Osteocyte (in vitro differentiated cells): ENCODE measurements at places on chromosomes 12 and 14. TPM values are rescaled to one million over a fixed set of nuclear protein-coding genes. Genes with fewer than 3 reads are reported as not detected.

Gene ACSM4
- total RNA-seq: not detected in 2 replicates

DNA sequence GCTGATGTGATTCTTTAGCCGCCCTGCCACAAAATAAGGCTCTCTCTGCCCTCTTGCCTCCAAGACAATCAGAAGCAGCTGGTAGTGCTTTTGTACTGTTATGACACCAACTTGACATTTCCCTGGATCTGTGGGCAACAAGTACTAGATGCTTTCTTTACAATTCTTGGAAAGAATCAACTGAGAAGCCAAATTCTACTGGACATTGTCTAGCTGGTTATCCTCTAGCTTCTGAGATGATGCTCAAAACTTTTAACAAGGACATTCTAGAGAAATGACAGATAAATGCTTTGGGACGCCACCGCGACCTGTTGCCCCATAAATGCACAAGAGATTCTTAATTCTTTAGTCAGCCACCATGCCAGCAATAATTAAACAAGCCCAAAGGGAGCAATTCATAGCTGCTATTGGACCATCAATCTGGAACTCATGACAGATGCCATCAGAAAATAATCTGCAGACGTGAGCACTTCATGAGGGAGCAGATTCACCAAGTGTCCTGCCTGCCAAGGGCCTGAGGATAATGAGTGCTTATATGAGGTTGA is 22.8 kb downstream of the FMNL3 start:
- DNase-seq: no peak
- H3K4me1 ChIP-seq: peaks cover 23% of the 10 kb centered on the region
- no peak overlapping the region for H3K27ac ChIP-seq

Gene ASPG
- not detected in 2 replicates for total RNA-seq

DNA sequence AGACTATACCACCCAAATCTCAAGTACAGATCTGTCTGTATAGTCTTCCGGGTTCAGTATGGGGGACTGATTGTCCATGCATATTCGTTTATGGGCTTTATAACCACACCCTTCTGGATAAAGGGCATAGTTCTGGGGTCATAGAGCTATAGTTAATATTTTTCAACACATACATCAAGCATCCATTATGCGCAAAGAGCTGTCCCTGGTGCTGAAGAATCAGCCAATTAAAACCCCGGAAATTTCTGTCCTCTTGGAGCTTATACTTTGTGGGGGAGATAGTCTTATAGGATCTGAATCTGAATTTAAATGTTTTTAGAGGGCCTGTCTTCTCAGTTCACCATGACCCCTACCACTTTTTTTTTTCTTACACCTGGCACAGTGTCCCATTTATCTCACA is 256.7 kb downstream of the SUDS3 start:
- no peaks in the 10 kb centered on the region for H3K4me1 ChIP-seq
- no peak overlapping the region for H3K27ac ChIP-seq
- no peaks in the 10 kb centered on the region for H3K27me3 ChIP-seq
- H3K36me3 ChIP-seq: no peaks in the 10 kb centered on the region
- H3K4me3 ChIP-seq: no peak overlapping the region

Gene NANOG
- total RNA-seq: 0.08 and 0.50 TPM in 2 replicates

DNA sequence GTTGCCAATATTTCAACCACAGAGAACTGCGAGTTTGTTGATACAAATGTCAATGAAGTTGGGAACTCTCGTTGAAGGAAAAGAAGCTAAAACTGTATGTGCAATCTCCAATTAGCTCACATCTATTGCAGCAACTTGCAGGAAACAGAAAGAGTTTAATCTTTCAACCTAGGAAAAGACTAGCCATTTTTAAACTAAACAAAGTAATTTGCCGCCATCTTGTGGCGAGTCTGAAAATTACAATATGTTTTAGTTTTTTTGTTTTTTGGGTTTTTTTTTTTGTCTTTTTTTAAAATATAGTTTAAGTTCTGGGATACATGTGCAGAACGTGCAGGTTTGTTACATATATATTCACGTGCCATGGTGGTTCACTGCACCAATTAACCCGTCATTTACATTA is 131.2 kb upstream of the FOXG1 start:
- no peak overlapping the region for H3K4me3 ChIP-seq
- H3K27ac ChIP-seq: peak overlapping the region; percentile 45
- H3K27me3 ChIP-seq: peaks cover 7% of the 10 kb centered on the region
- no peaks in the 10 kb centered on the region for H3K36me3 ChIP-seq
- DNase-seq: no peak

DNA sequence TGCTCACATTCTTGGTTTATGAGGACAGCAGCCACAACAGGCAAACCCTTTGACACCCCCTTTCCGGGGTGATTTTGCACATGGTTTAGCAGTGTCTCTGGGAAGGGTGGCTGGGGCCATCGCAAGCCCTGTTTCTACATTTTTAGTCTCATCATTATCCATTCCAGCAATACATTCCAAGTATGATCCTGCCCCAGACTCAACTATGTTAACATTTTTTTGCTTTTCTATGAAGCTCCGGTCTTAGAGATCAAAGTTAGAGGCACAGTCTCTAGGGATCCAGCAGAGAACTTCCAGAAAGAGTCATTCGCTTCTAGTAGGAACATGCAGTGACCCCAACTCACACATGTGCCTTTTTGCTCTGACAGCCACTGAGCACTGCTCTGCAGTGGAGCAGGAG is 130.9 kb downstream of the TBX5 start:
- no peak overlapping the region for H3K4me3 ChIP-seq
- no peaks in the 10 kb centered on the region for H3K4me1 ChIP-seq
- no peaks in the 10 kb centered on the region for H3K36me3 ChIP-seq
- no peak overlapping the region for H3K27ac ChIP-seq

- no peaks in the 10 kb centered on the region for H3K4me1 ChIP-seq
- H3K36me3 ChIP-seq: no peaks in the 10 kb centered on the region
- no peak for DNase-seq
- no peak overlapping the region for H3K4me3 ChIP-seq
Observed at GRCh38 chr12:3777206-3777809, 24.4 kb upstream of the CRACR2A start.

DNA sequence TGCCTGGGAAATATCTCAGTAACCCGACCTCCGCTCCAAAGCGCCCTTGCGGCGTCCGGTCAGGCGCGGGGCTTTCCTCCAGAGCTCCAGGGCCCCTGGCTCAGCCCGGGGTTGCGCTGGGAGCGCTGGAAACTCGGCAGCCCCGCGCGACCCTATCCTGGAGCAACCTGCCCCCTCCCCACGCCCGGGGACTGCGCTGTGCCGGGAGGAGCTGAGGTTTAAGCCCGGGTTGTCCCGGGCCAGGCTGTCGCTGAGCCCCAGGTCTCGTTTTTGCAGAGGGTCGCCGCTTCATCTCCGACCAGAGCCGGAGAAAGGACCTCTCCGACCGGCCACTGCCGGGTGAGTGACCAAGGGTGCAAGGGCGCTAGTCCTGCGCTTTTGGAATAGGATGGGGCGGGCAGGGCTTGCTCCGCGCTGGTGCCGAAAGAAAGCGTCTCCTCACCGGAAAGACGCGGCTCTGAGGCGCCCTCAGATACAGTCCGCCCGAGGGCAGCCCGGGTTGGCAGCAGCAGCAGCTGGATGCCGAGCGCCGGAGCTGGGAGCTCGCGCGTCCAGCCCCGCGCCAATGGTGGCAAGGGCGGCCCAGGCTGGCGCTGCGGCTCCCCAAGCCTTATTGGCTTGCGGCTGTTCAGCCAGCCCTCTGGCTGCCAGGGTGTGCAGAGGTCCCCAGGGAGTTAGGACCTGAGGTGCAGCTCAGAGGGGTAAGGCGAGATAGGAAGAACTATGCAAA is 1.5 kb downstream of the SPX start:
- H3K4me3 ChIP-seq: peak overlapping the region; percentile 74
- H3K4me1 ChIP-seq: peaks cover 27% of the 10 kb centered on the region
- no peaks in the 10 kb centered on the region for H3K27me3 ChIP-seq
- DNase-seq: peak; percentile 90
- H3K27ac ChIP-seq: peak overlapping the region; percentile 13
- peaks cover 7% of the 10 kb centered on the region for H3K36me3 ChIP-seq
